ENCODE measurements at places on chromosomes 3 and 15.

DNA sequence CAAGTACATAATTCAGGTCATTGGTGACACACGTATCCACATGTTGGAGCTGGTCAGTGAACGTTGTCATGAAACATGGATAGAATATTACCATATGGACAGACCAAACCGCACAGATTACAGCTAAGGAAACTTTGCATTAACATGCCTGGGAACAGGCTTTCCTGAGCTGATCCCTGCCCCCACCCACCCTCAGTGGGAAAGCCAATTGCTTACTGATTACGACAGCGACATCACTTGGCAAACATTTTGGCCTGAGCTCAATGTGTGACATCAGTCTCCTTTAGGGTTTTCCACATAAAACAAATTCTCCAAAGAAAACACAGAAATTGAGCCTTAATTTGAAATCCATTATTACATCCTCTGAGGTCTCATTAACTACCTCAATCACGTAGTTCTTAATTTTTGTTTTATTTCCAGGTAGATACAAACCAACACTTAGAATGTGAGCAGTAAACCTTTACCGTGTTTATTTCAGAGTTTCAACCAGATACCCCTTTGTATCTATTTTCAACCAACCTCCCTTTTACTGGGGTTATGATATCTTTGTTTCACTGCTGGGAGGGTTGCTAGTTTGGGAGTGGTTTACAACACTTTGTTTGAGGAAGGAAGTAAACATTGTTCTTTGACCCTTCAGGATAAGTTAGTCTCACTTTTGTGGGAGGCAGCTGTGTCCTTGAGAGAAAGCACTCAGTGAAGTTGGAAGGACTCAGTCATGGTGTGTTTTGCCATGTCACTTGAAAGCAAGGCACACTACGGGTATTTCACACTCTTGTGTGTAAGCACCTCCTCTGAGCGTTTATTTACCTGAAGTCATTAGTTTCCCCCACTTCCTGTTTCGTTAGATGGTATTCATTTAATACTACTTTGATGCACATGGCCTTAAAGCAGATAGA lies 103.1 kb downstream of the CMSS1 start:
- no peak for DNase-seq

DNA sequence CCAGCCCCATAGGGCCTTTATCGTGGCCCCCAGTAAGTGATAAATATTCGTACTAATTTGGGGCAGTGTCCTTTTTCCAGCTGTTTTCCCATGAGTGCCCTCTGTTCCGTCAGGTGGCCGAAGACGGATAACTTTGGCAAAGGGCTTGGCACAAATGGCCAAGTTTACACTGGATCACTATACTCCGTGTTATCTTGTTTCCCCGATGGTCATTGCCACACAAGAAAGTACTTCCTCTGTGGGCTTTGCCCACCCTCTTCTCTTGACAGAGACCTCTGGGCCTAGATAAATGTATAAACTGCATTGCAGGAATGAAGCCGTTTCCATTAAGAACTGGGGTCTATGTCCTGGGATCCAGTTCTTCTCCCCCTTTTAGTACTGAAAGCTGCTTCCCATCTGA lies 39.1 kb downstream of the SMAD3 start:
- no peak for DNase-seq

DNA sequence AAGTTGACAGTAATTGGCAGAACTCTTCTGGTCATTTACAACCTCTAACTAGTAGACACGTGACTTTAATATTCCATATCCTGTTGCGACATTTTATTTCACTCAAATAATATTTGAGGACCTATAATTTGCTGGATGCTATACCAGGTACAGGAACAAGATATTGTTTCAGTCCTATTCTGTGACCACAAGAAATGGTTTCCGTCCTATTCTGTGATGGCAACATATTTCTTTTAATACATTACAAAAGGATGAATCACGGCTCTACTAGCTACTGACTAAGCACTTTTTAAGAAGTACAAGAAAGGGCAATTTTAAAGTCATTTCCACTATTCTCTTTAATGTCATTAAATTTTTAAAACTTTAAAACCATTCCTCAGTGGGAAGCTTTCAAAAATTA lies 400.2 kb downstream of the CNTN3 start:
- DNase-seq, result no peak

DNA sequence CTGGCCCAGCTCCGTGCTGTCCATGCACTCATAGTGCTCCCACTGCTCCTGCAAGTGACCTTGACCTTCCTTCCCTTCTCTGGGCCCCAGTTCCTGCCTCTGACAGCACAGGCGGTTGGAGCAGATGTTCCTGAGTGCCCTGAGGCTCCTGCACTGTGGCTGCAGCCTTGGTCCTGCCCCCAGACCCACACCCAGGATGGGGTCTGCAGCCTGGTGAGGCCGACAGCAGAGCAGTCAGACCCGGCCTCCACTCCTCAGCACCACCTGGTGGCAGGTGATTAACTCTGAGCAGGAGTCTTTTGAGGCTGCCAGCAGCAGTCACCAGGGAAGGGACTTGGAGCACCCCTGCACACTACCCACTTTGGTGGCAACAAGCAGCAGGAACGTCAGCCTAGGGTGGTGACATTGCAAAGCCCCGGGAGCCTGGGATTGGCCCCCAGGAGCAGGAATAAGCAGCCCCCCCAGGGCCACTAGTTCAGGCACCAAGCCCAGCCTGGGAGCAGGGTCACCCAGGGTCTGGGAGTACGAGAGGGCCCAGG lies 64.6 kb downstream of the CYP11A1 start:
- peak; percentile 40 for DNase-seq

- no peak for DNase-seq
Observed at GRCh38 chr15:55627730-55628368, 39.7 kb upstream of the PYGO1 start.

DNA sequence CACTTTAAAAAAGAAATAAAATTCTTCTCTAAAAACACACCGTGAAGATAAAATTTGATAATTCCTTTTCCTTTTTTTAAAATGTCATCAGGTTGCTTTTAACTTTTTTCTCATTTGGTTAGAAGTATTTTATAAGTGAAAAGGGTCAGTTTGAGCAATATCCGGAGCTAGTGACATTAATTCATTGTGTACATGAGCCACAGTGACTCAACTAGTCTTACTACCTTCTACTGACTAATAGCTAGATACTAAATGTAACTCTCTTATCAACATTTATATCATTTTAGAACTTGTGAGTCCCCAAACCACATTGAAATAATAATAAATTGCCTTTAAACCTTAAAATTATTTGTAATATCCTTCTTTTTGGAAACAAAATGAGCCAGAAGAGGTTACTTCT lies 101.2 kb upstream of the ZBTB20 start:
- DNase-seq, result no peak

GRCh38 chr3:139721370-139721769 lies 43.6 kb upstream of the NMNAT3 start:
- no peak for DNase-seq

GRCh38 chr15:69537901-69538300 lies 85.3 kb downstream of the RPLP1 start:
- no peak for DNase-seq

GRCh38 chr3:81789691-81790090 lies 28.2 kb upstream of the GBE1 start:
- DNase-seq, result no peak

DNA sequence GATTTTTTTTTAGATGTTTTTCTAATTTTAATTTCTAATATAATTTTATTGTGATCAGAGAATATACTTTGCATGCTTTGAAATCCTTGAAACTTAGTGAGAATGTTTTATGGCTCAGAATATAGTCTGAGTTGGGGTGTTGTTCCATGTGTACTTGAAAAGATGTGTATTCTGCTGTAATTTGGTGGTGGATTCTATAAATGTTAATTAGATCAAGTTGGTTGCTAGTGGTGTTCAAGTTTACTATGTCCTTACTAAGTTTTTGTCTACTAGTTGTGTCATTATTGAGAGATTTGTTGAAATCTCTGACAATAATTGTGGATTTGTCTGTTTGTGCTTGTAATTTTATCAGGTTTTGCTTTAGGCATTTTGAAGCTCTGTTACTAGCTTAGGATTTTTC lies 29.7 kb downstream of the GLCE start:
- no peak for DNase-seq

DNA sequence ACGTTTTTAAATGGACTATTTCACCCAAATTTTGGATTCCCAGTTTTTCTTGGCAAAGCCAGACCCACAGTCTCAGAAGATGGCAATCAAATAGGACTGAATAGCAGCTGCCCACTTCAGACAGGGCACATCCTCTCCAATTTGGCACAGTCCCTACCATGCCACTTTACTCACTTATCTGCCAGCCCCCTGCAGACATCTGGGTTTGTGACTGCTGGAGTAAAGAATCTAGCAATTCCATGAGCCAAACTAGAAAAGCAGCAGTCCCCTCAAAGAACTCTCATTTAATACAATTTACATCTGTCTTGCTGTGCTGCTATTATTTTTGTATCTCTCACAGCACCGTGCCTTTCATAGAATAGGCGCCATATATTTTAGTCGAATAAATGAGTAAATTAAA lies 16.0 kb upstream of the LRRN1 start:
- no peak for DNase-seq

DNA sequence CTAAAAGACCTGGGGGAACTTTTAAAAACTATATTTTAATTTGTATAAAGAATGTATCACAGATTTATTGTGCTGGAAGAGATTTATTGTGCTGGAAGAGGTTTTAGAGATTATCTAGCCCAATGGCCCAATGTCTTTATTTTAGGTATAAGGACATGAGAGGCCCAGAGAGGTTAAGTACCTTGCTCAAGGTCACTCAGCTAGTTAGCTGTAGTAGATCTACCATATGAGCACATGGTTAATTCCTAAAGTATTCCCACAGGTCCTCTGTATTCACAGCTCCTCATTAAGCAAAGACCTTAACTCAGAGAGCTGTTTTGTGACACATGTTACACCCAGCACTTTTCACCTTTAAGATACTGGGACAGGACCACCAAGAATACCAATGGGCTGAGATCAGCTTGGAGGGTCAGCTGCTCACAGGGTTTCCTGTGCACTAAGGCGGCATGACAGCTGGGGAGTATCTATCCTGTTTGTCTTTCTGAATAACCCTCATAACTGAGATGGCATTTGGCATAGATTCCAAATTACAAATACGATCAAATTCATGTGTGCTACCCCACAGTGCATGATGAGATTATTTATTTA lies 143.1 kb upstream of the TBL1XR1 start:
- DNase-seq, result no peak

GRCh38 chr3:105448338-105448982 lies 81.8 kb downstream of the ALCAM start:
- DNase-seq, result no peak

- DNase-seq, result no peak
Observed at GRCh38 chr3:125140011-125140817, 72.3 kb downstream of the SLC12A8 start.

GRCh38 chr3:42799376-42799775 lies 4.9 kb downstream of the HIGD1A start:
- no peak for DNase-seq

- peak; percentile 15 for DNase-seq
Observed at GRCh38 chr3:30894521-30895251, at the start of gene GADL1. TSS of gene GADL1 (minus strand) at chr3:30894661. CDS start at chr3:30894614, 47 bp downstream.

- no peak for DNase-seq
Observed at GRCh38 chr15:47812470-47812999, 95.2 kb downstream of the SEMA6D start.

DNA sequence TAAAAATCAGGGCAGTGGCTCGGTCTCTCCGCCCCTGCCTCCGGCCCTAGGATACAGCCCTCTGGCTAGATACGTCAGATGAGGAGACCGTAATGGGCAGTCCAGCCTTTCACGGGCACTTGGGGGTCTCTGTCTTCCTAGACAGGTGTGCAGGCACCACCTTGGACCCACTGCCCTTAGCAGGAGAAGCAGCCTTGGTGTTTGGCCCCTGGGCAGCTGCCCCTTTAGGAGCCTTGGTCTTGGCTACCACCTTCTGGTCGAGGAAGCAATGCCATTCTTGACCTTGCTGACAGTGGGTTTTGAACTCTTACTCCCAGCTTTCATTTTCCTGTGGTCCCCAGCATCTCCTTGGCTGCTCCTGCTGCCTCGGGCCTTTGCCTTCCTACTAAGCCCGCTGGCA lies 149.7 kb upstream of the FRMD4B start:
- no peak for DNase-seq

- no peak for DNase-seq
Observed at GRCh38 chr3:149401926-149402310, 24.5 kb upstream of the TM4SF1 start.

DNA sequence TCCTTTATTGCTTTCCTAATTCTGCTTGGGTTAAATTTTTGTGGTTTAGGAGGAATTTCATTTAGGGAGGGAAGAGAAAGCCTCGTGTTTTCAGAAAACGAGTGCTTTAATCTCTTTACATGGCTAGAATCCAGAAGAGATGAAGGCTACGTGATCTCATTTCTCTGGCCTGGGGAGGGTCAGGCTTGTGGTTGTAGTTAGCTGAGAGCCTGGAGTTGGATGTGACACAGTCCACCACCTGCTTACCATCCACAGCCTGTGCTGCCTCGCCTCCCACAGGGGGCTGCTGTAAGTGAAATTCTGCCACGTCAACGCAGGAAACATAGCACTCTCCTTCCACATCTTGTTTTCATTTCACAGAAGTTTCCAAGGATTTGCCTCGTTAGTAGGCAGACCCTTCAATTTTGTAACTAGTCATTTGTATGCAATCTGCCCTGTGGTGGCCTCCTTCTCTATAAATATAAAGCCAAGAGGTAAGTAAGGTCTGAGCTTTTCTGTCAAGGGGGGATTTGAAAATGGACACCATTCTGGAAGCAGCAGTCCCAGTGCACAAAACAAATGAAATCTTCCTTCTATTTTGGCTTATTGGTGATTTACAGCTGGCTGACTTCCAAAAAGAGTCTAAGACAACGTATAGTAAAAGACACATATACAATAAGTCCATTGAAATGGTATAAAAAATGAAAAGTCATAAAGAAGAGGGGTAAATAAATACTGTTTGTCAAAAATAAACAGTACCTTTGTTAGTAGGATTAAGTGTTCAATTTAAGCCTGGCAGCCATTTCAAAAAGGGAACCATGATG lies 3.4 kb downstream of the GXYLT2 start:
- DNase-seq, result no peak

GRCh38 chr15:34952481-34952880 lies 17.1 kb downstream of the AQR start:
- no peak for DNase-seq

DNA sequence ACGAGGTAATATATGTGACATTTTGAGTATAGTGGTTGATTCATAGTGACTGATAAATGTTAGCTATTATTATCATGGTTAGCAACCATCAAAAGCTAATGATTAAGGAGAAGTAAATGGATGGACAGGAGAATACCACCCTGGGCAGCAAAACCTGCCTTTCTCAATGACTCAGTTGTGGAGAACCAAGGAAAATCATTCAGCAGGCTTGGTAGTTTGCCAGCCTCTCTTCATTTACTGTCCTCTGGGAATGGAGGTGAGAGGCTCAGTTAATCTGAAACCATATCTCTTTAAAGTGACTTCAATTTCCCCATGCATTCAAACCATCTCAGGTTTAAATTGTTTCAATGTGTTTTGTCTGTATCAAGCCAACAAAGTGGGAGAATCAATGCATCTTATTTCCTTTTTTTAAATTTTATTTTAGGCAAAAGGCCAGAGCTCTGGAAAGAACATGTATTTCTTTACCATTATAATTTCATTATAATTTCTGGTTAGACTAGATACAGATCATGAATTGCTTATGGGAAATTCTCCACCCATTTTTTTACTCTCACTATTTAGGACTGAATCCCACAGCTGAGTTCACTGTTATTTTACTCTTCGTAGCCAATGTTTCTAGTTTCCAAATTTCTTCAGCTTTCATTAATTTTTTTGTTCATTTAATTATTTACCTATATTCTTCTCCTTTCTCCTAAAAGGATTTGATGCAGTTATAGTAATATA lies 2.7 kb downstream of the TM4SF18 start:
- no peak for DNase-seq

All from activated T-cell treated with anti-CD3 and anti-CD28 coated beads for 48 hours (primary cell).